ENCODE measurements at places on chromosomes 12 and 14.

DNA sequence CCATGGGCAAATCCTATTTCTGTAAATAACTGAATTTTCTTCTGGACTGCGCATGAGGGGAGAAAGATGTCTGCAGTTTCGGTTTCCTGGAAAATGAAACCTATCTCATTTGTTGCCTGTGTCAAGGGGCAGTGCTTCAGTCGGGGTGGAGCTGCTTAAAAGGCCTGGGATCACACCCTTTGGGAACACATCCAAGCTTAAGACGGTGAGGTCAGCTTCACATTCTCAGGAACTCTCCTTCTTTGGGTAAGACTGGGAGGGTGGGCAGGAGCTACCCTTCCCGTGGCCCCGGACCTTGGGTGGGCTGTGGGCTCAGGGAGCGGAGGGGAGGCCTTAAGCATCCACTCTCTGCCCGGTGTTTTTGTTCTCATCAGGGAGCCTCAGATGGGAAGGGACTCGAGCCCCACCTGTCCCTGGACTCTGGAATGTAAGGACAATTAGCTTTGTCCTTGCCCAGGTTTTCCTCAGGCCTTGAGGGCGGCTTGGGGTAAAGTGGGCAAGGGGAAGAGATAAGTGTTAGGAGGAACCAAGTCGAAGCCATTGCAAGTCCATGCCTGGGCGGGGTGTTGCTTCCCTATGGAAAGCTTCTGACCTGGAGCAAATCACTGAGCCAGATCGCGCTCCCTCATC, at the start of gene IFI27:
Gene IFI27, plus strand, starts transcription at position 185 of the 630 bp plus-strand sequence.
- no peak for DNase-seq

DNA sequence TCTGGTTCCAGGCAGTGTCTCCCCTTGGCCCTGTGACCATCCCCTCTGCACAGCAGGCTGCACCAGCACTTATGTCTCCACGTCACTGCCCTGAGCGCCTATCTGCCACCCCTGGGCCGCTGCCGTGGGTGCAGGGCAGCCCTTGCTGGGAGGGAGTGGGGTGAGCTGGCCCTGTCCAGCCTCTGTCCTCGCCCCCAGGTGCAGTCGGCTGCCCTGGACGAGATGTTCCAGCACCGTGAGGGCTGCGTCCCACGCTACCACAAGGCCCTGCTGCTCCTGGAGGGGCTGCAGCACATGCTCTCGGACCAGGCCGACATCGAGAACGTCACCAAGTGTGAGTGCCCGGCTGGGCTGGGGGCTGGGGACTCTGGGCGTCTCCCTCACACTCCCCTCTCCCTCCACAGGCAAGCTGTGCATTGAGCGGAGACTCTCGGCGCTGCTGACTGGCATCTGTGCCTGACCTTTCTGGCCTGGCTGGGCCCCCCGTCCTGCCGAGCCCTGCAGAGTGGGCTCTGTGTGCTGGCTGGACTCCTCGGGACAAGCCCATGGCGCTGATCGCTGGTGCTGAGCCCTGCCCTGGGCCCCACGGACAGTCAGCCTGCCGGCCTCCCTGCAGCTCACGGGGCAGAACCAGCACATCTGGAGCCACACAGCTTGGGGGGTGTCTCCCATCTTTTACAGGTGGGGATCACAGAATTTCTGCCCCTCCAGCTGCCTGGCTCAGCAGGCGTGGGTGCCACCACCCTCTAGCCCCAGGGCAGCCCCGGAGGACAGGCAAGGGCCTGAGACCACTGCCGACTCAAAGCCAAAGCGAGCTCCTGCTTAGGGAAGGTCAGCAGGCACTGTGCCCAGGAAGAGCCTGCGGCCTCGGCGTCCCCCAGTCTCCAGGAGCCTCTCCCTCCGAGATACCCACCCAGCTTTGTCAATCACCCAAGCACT, 7.9 kb upstream of the PUS1 start:
- no peak for DNase-seq

DNA sequence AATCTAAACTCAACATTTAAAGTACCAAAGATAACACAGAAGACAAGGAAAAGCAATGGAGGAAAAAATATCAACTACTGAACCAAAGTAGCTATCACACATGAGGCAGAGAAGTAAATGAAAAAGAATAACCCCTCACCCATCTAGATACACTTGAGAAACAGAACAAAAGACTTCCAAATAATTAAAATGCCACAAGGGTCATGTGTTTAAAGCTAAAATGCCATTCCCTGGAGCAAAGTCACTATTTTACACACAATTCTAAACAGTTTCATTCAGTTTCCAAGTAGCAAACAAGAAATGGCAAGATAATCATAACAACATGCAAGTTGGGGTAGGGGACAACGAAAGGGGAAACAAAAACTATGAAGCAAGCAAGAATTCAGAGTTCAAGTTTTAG, 12.0 kb downstream of the OSBPL8 start:
- no peak for DNase-seq

DNA sequence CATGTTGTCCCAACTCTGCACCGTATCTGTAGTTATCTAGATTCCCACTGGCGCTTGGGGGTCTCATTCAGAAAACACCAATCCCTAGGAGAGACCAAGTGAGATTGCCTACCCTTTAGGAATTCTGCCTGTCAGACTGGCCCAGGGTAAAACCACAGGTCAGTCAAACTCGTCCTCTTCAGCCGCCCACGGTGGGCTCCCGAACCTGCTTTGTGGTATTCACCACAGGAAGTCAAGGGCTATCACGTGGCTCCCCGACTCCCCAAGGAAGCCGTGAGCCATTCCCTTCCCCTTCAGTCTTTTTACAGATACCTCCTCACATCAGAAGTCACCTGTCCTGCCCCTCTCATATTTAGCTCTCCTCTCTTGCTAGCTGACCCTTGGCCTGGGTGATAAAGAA, 159.9 kb downstream of the EGLN3 start:
- no peak for DNase-seq

DNA sequence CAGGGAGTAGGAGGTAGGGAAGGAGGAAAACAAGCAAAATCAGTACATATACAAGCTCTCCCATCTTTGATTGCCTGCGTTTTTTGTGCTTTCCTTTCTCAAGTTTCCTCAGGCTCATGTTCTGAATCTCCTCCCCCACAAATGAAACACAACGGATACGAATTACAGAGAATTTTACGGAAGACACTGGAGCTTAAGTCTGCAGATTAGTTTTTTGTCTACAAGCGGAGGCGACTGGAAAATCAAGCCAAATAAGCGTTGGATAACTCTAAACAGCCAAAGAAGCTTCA, 612 bp downstream of the WBP11 start:
- no peak for DNase-seq

- no peak for DNase-seq
Measured at GRCh38 chr12:82788594-82788993, 101.9 kb downstream of the TMTC2 start.

DNA sequence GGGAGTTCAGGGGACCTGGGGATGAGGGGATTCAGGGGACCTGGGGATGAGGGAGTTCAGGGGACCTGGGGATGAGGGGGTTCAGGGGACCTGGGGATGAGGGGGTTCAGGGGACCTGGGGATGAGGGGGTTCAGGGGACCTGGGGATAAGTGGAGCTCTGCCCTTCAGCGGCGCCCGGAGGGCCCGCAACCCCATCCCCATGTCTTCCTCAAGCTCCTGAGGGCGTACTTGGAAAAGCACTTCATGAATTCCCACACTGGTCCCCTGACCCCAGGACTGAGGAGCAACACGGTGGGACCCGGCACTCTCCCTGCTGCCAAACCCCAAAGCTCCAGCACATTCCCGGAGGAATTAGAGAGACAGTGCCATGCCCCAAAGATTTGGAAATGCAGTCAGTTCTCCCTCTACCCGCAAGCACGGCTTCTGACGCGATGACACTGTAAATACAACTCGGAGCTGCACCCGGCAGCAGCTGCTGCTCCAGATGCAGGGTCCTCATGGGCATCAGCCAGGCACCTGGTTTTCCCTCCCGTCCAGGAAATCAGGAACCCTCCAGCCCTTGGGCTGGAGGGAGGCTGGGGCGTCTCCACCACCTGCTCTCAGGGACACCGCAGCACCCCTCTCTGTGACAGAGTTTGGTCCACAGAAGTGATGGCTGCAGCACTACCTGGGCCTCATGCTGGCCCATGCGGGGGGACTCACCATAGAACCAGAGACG, 32.8 kb upstream of the C14orf180 start:
- DNase-seq = no peak

DNA sequence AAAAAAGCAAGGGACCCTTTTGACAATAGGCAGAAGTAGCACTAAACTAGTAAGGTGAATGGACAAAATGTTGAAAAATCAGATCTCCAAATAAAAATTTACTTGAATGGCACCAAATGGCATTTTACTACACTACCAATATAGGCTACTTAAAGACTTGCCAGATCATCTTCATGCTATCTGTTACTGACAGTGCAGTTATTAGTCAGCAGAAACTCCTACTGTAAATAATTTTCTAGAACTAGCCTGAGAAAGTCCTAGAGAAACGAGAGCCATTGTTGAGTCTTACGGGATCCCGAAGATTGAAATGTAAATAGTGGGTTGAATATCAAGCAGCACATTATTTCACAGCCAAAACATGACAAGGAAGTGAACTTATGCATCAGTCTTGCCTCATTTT, 350.3 kb downstream of the SEC23A start:
- DNase-seq = no peak

GRCh38 chr14:77224212-77224611, 42.6 kb downstream of the TMEM63C start:
- no peak for DNase-seq

DNA sequence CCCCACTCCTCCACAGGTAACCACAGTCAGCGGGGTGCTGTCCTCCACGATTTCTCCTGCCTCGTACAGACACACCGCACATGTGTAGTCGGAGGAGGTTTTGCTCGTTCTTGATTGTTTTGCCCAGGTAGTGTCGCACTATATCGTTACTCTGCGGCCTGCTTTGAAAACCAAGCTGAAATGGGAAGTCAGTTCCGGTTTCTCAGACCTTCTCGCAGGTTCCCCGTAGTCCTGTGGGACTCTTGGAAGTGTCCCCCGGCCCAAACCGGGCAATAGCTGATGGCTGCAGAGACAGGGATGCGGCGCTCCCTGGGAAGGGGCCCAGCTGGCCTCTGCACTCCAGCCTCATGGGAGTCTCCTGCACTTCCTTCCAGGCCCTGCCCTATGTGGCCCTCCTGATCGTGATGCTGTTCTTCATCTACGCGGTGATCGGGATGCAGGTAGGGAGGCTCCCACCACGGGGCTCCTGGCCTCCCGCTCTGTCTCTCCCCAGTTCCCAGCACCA, 141.3 kb upstream of the FKBP4 start:
- no peak for DNase-seq

DNA sequence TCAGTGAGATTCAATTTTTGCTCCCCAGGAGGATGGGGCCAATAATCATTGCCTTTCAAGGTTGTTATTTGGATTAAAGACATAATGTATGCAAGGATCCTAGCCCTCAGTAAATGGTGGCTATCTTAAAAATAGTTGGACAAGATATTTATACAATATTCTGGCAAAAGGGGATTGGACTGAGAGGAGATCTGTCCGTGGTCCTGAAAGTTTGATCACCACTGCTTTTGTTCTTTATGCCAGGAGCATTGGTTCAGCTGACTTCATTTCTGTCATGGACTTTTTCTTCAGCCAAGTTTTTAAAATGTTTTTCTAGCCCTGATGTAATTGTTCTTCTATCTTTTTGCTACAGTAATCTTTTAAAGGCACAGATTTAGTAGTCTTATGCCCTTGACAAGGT, 70.2 kb upstream of the TCL1A start:
- no peak for DNase-seq

DNA sequence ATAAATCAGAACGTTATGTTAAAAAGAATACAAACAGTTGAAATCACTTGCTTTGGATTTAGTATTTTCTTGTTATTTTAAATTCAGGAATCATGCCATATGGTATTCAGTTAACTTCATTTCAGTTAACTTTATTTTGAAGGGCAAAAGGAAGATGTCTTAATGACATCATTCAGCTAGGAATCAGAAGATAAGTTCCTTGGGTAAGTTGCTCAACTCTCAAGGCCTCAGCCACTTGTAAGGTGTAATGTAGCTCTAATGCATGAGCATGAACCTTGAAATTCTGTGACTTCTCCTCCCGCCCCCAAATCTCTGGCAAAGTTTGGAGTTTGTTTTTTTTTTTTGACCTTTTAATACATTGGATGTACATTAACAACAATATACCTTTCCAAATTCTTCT, 42.6 kb downstream of the FRS2 start:
- DNase-seq = no peak

- DNase-seq = no peak
Measured at GRCh38 chr14:59435987-59436386, 29.2 kb downstream of the GPR135 start.

DNA sequence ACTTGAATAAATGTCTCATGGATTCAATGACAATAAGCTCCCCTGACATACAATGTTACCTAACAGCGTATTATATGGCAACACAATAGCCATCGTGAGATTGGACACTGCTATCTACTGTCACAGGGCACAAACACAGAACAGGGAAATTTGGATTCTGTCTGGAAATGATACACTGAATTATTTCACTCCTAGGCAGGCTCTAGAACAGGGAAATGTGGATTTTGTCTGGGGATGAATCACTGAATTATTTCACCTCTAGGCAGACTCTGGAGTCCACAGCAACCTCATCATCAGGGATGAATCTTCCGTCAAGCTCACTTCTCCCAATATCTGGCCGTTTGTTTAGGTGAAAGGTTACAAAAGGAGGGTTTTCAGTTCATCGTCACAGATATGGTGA, 288.8 kb downstream of the TMEM132D start:
- no peak for DNase-seq

DNA sequence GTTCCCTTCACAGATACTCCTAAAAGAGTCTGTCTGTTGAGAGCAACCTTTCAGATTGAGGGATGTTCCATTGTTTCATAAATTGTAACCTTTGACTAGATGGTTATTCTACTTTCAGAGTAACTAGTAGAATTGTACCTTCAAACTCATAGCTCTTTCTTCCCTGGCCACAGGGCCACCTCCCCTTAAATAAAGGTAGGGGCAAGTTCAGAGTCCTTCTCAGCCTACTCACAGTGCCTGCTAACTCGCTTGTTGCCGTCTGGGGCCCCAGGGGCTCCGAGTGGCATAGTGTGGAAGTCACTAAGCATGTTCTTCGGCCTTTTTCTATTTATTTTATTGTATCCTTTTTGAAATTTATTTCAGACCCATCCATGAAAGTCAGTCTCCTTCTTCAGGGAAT, 250.4 kb downstream of the ALX1 start:
- no peak for DNase-seq

GRCh38 chr12:105554856-105555255, 224.4 kb downstream of the C12orf75 start:
- no peak for DNase-seq

- DNase-seq = no peak
Measured at GRCh38 chr12:114311974-114312373, 94.0 kb downstream of the TBX5 start.

DNA sequence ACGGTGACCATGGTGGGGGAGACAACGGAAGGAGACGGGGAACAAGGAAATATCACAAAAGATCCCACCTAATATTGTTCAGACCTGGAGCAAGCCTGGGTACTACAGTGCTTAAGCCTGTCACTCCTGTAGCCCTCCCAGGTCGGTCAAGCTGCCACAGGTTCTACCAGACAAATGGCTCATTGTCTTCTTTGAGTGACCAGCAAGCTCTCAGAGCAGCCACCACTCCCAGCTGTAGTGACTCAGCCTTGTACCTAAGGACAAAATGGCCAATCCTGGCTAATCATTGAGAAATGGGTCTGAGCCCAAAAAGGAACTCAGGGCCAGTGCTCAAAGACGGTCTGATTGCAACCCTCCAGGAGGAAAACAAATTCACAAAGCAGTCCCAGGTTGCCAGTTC, 238.4 kb upstream of the NOS1 start:
- no peak for DNase-seq

- no peak for DNase-seq
Measured at GRCh38 chr14:64849940-64850339, 29.8 kb downstream of the SPTB start.

Data from effector CD4-positive, alpha-beta T cell (primary cell).